ENCODE measurements at places on chromosomes 2 and 18.

DNA sequence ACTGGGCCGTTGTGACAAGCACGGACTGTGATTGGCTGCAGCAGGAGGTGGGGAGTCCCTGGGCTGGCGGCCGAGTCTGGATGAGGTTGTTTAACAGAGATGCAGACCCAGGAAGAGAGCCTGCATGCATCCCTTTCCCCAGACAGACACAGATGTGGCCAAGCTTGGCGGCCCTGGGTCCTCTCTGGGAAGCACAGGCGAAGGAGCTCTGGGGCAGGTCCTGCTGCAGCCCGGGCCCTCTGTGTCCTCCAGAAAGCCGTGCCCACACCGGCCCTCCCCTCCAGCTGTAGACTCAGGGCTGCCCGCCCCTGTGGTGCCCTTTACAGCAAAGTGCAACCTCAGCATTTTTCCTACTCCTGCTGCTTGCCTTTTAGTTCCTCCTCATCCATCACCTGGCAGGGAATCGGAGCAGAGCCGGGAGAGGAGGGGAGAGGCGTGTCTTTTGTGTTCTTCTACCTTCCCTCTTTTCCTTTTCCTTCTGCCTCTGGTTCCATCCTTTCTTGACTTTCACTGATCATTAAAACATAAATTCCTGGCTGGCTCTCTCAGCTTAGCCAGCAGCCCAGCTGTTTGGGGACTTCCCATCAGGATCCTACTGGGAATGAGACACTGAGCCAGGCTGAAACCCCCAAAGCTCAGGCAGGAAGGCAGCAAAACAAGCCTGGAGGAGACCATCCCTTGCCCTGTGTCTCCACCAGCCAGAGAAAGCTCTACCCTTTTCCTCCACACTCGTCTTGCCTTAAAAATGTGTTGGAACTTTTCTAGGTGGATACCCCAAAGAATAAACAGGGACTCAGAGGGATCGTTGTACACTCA is 75.0 kb downstream of the CTIF start:
- no peak for DNase-seq

DNA sequence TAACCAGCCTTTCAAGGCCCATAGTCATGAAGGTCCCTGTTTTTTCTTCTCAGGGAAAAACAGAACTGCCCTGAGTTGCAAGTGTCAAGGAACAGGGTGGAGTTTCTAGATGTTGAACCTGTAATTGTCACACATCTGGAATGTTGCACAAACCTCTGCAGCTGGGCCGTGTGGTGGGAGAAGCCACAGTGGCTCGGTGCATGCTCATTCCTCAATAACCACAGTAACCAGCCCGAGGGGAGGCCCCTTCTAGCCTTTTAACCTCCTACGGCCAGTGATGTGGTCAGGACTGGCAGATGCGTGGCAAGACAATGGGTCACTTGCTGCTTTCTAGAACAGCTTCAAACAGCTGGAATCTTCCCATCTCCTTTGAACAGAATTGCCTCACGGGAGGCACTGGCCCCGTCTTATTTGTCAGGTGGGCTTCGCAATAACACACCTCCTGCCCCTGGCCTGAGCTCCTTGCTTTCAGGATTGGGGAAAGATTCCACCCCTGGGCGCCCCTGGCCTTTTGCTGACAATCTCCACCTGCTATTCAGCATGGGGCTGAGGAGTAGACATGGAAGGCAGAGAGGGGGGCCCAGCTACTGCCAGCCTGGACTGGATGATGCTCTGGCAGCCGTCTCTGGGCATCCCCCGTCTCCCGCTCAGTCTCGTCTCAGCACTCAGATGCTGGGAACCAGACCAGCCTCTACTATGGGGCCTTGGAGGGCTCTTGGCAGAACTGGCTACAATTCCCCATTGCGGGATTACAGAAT is 102.9 kb downstream of the KLHL29 start:
- peak; percentile 17 for DNase-seq

- DNase-seq, result no peak
Observed at GRCh38 chr2:162037028-162037795, 36.8 kb downstream of the DPP4 start.

GRCh38 chr2:186950694-186951093 is 101.7 kb upstream of the ZSWIM2 start:
- DNase-seq, result no peak

DNA sequence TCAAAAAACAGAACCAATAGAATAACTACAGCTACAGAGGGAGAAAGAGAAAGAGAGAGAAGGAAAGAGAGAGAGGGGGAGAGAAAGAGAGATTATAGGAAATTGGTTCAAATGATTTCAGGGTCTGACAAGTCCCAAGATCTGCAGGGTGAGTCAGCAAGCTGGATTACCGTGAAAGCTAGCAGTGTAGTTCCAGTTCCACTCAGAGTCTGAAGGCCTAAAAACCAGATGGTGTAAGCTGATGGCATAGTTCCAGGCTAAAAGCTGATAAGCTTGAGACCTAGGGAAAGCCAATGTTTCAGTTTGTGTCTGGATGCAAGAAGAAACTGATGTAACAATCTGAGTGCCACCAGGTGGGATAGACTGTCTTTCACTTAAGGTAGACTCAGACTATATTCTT is 397.7 kb downstream of the TRIB2 start:
- no peak for DNase-seq

DNA sequence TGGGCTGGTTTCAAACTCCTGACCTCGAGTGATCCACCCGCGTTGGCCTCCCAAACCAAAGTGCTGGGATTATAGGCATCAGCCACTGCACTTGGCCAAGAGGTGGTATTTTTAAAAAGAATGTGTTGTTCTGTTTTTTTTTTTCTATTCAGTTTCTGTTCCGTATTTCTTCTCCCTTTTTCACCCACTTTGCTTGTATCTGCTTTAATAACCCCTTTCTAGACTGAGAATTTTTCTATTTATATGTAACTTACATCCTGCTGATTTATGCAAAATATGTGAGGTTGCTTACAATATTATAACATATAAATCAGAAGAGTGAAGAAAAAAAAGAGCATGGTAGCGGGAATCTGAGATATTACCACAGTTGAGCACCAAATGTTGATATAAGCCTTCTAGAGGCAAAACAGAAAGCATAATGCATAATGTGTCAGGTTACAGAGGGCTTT is 17.2 kb upstream of the LYPD6B start:
- DNase-seq, result no peak

DNA sequence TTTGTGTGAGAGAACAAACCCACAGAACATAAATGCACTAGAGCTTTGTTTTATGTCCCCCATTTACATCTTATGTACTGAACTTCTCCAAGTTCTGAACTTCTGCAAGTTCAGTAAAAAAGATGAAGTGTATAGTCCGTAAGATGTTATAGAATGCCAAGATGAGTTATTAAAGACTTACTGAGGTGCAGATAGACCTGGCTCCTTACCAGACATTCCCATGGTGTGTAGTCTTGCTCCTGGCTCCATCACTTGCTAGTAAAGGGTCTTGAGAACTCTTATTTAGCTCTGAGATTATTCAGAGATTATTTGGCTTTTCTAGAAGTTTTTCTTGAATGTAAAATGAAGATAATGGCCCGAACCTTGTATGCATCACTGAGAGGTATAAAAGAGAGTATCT is 16.8 kb downstream of the GULP1 start:
- DNase-seq, result no peak

DNA sequence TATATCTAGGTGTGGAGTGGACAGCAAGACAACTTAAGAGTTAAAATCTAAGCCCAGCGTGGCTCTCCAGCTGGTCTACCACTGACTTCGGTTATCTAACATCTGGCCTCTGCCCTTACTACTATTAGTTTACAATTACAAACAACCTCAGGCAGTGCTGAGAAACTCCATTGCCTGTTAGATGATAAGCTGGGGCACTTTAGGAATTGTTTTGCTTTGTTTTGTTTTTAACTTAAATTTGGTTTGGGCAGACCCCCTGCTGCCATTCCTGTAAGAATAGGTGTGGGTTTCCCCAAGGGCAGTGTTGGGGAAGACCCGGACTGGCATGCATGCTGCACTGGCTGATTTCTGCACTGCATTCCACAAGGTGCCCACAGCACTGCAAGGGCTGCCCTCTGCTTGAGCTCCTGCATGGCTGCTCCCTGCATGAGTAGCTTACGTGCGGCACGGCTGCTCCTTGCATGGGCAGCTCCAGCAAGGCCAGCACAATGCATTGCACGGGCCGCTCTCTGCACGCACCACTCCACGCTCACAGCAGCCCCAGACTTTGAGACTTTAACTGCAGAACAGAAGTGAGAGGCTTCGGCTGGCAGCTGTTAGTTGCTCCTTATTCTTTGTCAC is 74.2 kb upstream of the SERTAD2 start:
- DNase-seq, result no peak

- no peak for DNase-seq
Observed at GRCh38 chr2:157830696-157831570, 45.2 kb downstream of the ACVR1 start.

GRCh38 chr18:14949800-14950664 is 202.1 kb downstream of the ANKRD30B start:
- DNase-seq, result no peak

- no peak for DNase-seq
Observed at GRCh38 chr2:65397122-65397521, 35.3 kb downstream of the SPRED2 start.

DNA sequence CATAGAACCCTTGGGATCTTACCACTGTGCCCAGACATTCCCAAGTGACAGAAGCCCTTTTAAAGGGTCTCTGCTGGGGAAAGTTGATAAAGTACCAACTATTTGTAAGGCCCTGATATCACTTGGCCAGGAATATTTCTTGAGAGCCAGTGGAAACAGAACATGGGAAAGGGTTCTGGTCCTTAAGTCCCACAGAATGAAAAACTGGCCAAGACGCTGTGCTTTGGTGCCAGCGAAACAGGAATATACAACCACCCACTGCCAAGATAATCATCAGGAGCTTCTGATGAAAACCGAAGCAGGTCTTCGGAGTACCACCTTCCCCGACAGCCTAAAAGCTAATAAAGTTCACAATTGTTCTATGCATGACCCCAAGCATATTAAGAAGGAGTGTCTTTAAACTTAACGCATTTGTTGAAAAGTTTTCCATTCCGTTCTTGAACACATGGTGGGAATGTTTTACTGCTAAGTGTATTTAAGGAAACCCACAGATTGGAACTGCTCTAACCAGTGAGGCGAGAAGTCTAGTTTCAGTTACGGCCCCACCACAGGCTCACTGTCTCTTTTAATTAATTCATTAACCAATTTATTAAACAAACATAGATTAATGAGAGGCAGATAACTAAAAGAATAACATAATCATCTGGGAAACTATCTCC is 152.6 kb downstream of the ANKRD44 start:
- no peak for DNase-seq

DNA sequence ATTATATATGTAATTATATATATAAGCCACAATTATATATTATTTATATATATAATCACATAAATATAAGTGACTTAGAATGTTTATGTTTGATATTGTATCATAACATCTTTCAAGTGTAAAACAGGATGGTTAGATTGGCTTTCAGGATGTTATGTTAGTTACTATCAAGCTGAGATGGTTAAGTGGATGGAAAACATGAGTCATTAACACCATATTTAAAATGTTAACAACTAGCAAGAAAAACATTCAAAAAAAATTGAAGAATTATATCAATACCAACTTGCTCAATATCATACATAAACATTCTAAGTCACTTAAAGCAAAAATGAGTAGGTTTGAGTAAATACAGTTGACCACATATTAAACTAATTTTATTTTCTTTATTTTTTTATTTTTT is 21.8 kb upstream of the RAB27B start:
- DNase-seq, result no peak

DNA sequence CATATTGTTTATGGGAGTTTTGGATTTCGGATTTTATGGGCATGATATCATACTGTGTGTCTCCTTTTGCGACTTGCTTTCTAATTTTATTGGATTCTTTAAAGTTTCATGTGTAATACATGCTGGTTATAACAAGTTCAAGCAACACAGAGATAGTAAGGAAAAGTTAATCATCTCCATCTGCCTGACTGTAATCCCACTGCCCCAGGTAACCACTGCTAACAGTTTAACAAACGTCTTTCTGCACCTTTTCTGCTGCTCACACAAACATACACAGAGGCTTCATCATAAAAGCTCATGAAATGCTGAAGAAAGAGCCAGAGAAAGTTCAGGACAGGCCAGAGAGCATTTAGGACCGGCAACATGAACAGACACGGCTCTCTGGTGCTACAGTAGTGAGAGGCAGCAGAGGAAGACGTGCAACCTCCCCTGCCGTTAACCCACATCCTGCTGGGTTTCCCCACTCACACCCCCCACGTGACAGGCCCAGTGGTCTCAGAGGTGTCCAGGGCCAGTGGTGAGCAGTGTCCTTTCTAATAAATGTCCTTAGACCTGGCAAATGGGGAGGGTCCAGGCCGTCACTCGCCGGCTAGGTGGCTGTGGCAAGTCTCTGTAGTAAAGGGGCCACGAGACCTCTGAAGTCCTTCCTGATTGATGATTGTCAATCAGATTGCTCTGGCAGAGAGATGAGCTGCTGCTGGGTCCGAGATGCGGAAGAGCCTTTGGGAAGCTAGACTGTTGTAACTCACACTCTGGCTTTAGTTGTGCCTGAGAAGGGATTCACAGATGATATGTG is 43.0 kb upstream of the SLC1A4 start:
- DNase-seq, result peak; percentile 65

GRCh38 chr2:174713686-174714085 is 50.6 kb downstream of the CHRNA1 start:
- DNase-seq, result no peak
